Muscle of back (tissue), 13 donors: ENCODE measurements at places on chromosomes 6 and 20. TPM values are rescaled to one million over a fixed set of nuclear protein-coding genes. Genes with fewer than 3 reads are reported as not detected.

DNA sequence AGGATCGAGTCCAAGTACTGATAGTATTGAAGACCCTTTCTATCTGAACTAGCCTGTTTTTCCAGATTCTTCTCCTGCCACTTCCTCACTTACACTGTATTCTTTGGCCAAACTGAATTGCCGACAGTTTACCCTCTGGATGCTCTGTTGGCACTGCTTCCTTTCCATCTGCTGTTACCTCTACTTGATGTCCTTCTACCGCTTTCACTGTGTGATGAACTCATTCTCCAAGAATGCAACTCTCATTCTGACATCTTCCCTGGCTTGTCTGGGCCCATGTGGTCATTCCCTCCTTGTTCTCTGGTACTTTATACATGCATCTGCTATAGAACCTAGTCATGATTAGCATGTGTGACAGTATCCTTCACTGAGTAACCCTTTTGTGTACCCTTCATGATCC lies 16.3 kb downstream of the RPRD1B start:
- no peak for DNase-seq

- no peak for DNase-seq
Measured at GRCh38 chr20:21656308-21657067, 49.0 kb upstream of the PAX1 start.

DNA sequence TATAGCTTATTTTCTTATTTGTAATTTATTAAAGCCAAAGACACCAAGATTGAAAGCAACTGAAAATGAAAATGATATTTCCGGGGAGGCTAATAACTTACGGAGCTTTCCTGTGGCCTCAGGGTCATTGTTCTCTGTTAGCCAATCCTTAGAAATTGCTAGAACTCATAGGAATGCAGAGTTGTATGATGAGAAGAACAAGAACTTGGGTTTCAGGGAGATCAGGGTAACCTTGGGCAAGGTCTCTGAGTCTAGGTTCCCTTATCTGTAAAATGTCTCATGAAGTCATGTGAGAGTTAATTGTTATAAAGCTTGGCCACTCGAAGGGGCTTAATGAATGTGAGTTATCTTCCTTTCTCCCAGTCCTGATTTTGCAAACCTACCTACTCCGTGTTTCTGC lies 20.1 kb upstream of the SERINC3 start:
- no peak for DNase-seq

- DNase-seq: no peak
Measured at GRCh38 chr6:91213229-91213901, 626.5 kb upstream of the MAP3K7 start.

DNA sequence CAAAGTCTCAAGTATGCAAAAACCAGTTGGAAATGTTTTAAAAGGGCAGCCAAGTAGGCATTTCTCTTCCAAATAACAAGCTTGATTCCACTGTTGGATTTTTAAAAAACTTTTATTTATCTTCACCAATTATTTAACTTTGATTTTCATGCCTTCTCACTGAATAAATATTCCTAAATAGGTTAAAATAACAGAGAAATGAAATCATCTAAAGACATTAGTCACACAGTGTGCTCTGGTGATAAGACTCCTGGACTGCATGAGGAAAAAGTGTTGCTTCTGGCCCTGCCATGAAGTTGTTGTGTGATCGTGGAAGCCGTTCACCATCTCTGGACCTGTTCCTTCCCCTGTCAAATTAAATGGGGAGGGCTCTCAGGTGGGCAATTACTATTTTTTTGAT lies 33.8 kb upstream of the IGF2R start:
- no peak for DNase-seq

DNA sequence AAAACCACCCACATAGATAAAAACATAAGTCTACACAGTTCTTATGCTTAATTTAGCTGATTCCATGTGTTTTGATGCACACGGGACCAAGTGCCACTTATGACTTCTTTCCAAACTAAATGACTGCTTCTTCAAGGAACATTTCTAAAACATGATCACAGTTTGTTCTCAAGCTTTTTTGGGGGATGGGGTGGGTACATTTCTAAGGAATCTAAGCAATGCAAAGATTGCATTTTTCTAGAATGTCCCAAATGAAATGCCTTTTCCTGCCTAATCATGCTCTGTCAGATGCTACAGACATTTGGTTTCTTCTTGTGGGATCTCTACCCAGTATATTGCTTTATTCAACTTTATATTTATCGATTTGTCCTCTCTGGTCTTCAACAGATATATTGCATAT lies 496.8 kb upstream of the JAG1 start:
- DNase-seq: peak; percentile 42

- DNase-seq: no peak
Measured at GRCh38 chr6:36495086-36495485, 52.2 kb downstream of the STK38 start.

DNA sequence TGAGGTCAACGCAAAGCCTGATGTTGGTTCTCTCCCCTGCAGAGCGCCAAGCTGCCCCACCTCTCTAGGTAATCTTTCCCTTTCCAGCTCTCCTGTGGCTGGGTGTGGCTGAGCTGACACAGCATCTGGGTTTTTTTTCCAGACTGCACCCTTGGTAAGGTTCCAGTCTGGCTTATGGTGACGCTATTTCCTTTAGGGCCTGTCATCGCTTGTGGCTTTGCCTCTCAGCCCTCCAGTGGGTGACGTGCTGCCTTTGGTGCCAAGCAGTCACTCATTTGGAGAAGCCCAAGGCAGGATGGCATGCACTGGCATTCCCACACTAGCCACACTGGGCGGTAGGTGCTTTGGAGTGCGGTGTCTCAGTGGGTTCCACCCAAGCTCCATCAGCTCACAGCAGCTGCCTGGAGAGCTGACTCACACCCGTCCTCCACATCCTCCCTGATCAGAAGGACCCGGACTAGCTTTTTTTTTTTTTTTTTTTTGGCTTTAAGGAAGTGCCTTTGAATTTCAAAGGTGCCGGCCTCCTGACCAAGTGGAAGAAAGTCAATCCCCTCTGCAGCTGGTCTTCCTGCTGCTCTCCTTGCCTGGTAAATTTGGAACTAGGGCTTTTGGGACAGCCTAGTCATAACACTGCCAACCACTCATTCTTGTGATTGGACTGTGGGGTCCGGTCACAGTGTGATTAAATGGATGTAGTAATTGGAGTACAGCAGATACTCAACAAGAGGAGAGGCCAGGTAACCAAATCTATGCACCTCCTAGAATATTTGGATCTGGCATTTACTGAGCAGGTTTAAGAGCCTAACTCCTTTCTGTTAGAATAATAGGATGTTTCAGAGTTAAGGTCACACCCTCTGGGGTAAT lies 153.6 kb downstream of the CD83 start:
- DNase-seq: no peak

- no peak for DNase-seq
Measured at GRCh38 chr6:108872575-108872974, 24.4 kb downstream of the ARMC2 start.

DNA sequence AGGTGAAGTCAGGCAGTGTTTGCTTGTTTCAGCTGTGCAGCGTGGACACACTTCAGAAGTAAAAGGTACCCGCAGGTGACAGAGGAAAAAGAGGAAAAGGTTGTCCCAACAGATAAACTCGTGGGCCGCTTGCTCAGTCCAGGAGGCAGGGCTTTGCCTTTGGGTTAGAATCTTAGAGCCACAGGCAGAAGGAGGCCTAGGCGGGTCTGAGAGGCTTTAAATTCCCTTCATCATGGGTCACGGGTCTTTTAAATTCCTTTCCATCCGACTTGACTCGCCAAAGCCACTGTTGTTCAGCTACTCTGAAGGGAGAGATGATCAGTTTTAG lies 48.2 kb downstream of the AGPAT4 start:
- DNase-seq: no peak

DNA sequence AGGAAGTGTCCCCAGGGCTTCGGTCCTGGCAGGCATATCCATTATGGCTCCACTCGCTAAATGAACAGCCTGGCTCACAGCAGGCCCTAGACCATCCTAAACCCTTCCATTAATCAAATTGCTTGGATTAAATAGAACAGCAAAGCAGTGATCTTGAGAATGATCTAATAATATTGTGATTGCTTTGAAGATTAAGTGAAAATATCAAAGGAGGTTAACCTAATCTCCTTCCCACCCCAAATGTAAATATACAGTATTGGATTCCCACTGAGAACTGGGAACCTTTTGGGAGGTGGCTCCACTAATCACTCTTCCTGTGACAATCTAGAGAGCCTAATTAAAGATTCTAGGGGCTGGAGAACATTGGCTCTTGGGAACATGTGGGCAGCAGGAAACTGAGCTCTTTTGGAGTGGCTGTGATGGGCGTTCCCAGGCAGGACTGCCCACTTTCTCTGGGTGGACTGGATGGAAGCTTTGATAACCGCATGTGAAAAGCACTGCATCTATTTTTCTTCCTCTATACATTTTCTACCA lies 68.3 kb upstream of the FRMD1 start:
- DNase-seq: no peak

GRCh38 chr20:46568570-46569129 lies 18.2 kb upstream of the OCSTAMP start:
- peak; percentile 85 for DNase-seq

DNA sequence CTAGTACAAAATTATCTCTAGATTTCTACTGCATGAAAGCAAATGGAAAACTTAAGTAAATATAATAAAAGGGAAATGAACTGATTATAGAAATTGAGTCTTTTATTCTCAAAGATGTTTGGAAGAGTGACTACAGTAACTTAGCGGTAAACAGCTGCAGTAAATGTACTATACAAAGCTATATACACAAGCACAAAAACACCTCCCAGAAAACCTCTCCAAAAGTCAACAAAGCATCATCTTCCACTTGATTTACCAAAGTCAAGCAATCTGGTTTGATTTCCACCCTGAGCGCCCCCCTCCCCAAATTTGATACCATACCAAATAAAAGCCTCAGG lies 142.1 kb upstream of the SHLD1 start:
- peak; percentile 27 for DNase-seq

DNA sequence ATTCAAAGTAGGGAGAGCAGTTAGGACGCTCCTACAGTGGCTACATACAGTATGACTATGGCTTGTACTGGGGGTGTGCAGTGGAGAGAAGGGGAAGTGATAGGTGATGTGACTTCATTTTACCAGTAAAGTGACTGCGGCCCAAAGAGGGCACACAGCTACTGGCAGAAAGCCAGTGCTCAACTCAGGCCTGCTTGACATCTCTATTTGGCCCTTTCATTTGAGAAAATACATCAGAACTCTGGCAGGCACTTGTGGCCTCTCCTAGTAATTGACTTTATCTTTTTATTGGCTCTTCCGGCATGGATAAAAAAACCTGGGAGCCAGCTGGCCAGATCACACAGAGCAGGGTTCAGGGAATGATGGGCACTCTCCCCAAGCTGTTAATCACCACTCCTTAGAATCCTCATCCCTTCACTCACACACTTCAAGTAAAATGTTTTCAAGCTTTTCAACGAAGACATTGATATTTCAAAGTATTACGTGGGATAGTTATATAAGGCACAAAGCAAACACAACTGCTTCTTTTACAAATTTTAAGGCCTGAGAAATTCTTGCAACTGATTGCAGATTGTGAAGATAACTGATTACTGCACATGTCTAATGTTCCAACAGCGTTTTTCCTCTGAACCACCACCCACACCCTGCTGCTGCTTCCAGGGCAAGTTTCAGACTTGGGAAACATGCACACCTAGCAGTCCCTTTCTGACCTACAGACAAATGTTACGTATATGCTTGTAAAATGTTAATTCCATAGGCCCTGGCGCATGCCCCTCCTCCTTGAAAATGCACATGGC lies 73.5 kb downstream of the TNFRSF21 start:
- no peak for DNase-seq

DNA sequence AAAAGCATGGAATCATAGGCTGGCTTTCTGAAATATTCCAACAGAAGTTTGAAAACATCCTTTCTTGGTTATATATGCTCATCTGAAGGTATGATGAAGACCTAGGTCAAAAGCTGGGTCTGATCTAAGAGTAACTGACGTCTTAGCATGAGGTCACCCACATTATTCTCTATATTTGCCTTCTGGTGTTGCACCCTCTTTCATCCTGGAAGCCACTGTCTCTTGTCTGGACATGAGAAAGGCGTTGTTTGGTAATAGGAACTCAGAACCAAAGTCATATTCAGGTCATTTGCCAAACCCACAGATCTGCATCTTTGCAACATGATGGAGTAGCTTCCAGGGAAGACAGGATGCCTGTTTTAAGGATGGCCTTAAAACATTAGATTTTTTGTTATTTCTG lies 17.6 kb downstream of the GABRR1 start:
- no peak for DNase-seq

GRCh38 chr6:67369679-67370078 lies 1265.4 kb upstream of the ADGRB3 start:
- DNase-seq: no peak

DNA sequence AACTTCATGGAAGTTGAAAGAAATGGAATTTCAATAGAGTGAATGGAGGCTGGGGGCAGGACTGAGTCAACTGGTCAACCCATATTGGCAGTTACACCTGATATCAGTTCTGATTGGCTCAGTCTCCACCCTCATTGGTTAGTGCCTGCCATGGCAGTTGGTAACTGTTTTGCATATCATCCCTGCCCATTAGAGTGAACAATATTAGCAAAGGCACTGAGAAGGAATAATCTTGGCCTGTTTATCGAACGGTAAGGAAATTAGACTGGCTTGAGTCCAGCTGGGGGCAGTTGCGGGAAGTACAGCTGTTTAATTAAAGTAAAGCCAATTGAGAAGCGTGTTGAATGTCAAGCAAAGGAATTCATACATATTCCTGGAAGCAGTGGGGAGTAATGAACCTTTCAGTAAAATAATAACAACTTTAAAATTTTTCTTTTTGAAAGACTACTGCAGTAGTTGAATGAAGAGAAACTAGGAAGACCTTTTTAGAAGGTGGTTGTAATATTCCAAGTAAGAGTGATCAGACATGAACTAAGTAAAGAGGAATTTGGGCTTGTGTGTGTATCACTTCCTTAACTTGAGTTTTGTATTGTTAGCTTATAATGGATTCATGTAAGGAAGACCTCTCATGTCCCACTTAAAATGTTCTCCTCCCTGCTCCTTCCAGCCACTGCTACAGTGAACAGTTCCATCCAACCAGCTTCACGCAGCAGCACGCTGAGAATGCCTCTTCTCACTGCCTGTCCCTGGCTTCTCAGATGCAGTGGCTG lies 17.2 kb upstream of the FAM50B start:
- DNase-seq: no peak

MATN4 gene
- 0.72 TPM for polyA plus RNA-seq

KIAA1755 gene
- polyA plus RNA-seq: 14.3 TPM

MRAP2 gene
- polyA plus RNA-seq: 23.1 TPM

UBE2C gene
- 40.2 TPM for polyA plus RNA-seq

LPA gene
- not detected for polyA plus RNA-seq

SPTLC3 gene
- polyA plus RNA-seq: 2.8 TPM

CST1 gene
- polyA plus RNA-seq: not detected

UTRN gene
- polyA plus RNA-seq: 49.4 TPM
